ENCODE measurements at places on chromosomes 5 and 9.

GRCh38 chr5:90962481-90962880, 403.9 kb downstream of the ADGRV1 start:
- no peak for DNase-seq

- DNase-seq, result no peak
Measured at GRCh38 chr5:177393990-177394389, 6.5 kb downstream of the PFN3 start.

DNA sequence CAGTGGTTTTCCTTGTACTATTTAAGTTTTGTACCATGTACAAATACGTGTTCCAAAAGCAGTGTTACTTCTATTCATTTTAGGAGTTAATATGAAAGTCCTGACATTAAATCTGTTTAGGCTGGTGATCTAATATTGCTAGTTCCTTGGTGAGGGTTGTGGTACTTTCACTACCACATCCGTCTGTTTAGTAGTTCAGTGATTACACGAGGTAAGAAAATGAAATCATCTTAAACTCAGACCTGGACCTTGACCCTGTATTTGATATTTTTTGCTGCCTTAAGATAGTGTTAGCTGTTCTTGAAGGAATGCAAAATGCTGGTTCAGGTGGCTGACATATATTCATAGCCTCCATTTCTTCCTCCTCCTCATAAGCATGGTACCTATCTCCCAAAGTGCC, 50.3 kb downstream of the MTAP start:
- no peak for DNase-seq

GRCh38 chr9:81849631-81850259, 78.5 kb upstream of the SPATA31D4 start:
- peak; percentile 25 for DNase-seq
